Non-pigmented ciliary epithelial cell (primary cell): ENCODE measurements at places on chromosomes 6 and 20.
A peak's percentile ranks its signal among the peaks of the same experiment; 100 is the strongest.

GRCh38 chr20:56630086-56630493 is 984 bp downstream of the TFAP2C start:
- no peak for DNase-seq

DNA sequence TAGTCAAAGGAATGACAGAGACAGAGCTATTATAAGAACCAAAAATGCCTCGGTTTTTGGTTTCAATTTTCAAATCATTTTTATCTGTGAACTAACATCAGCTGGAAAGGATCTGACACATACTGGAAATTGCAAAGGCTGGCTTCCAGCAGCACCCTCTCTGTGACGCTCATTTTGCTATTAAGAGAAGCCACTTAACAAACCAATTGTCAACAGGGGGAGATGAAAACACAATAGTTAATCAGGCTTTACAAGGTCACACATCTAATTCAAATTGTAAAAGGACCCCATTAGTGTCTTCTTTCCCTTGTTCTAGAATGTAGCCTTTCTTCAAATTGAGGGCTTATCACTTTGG is 160.5 kb downstream of the TFAP2B start:
- DNase-seq, result no peak

DNA sequence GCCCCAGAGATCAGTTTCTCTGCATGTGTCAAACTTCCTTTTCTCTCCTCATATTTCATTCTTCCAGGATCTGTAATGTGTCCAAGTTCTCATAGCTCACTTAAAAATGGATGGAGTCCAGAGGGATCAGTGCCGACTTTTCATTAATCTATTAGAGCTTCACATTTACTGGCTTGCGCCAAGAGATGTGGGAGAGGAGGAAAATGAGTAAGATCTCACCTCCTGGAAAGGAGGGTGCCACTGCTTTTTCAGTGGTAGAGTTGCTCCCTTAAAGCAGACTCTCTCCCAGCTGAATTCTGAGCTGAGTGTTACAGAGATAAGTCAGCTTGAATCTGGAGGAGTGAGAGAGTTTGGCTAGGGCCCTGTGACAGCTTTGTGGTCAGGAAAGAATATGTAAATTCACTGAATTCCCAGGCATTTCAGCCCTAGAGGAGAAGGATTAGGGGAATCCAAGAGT is 175.9 kb downstream of the SOX4 start:
- peak; percentile 89 for DNase-seq

DNA sequence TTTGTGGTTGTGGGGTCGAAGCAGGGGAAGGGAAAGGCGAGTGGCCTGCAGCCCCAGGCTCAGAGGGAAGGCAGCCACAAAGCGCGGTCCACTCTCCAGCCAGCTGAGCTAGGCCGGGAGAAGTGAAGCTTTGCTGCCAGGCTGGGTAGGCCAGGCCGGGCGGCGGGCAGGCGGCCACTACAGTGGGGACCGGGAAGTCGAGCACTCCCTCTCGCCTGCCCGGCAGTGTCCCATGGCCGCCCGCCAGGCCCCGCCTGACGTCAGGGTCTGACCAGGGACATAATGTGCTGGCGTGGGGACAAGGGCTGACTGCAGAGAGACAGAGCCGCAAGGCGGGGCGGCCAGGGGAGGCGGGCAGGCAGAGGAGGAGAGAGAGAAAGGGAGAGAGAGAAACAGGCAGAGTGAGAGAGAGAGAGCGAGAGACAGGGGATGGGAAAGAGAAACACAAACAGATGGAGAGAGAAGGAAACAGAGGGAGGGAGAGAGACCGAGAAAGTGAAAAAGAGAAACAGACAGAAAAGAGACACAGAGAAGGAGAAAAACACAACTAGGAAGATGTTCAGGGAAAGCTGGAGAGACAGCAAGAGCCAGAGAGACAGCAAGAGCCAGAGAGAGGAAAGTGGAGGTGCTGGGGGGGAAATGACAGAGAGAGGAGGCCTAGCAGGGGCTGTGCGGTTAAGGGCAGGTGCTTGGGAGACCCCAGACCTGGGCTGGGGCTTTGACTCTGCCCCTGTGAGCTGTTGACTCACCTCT is 94.5 kb upstream of the PTPN1 start:
- DNase-seq, result peak; percentile 55

DNA sequence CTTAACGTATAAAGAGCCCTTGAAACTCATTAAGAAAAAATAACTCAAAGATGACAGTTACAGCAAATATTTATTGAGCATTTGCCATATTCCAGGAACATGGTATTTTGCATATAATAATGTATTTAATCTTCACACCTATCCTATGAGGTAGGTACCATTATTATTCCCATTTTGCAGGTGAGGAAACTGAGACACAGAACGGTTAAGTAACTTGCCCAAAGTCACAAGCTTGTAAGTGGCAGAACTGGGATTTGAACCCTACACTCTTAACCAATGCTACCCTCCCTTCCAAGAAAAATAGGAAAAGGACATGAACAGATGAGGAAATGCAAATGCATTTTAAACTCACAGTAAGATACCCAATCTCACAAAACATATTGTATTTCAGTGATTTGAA is 5.3 kb upstream of the UBE2V1 start:
- DNase-seq, result no peak
